ENCODE measurements at places on chromosomes 4 and X.
A peak's percentile ranks its signal among the peaks of the same experiment; 100 is the strongest.

GRCh38 chr4:154529728-154530519 is 20.3 kb downstream of the PLRG1 start:
- no peak for DNase-seq

DNA sequence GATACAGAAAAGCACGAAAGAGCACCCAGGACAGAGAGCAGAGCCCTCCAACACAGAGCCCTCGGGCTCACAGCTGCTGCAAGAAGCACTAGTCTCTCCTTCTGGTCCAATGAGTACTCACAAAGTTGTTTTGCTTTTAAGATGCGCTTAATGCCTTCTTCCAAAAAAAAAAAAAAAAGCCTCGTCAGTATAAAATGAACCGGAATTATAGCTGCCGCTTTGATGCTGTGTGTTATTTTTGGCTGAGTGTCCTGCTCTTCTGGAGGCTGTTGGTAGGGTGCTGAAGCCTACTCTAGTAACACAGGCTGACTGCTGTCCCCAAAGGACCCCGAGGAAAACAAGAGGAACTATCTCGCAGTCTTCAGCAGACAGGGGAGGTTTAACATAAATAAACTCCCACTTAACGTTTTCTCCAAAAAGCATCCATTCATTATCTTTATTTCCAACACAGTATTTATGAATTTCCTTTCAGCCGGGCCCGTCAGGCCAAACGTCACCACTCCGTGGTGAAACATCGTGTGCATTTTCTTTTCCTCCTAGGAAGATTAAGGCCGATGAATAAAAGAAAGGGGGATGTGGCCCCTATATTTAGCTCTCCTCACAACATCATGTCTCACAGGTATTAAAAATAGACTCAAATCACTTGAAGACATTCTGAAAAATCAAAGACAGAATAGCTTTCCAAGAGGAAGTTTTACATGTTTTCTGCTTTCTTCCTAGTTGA is 213.7 kb upstream of the PPARGC1A start:
- no peak for DNase-seq

DNA sequence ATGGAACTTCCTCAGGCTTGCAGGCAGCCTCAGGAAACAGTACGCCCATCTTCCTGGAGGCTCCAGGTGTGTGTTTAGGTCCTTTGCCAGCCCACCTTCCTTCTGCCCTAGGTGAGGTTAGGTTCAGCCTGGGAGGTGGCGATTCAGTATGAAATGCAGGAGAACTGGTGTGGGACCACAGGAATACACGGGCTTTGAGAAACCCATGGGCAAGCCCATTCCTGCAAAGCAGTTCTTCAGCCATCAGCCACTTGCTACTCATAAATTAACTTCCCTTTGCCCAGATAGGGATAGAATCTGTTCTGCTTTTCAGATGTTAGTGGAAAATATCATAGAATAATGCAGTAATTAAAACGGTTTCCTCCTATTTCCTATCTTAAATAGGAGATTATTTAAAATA is 32.2 kb downstream of the TBC1D14 start:
- DNase-seq = no peak

DNA sequence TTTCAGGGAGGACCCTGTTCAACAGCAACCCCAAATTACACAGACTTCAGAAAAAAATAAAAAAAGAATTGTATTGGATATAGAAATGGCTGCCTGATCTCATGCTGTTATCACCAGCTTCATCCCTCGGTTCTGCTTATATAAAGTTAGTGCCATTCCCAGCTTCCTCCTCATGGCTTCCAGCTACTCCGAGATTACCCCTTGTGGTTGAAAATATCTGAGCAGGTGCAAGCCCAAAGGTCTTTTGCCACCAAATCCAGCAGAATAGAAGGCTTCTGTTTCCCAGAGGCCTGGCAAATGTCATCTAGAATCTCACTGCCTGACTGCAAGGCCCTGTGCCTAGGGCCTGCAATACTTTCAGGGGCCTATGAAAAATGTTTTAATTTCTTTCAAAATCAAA is 13.8 kb upstream of the HPGDS start:
- DNase-seq = no peak

GRCh38 chrX:133389975-133390374 is 25.3 kb downstream of the GPC4 start:
- no peak for DNase-seq

DNA sequence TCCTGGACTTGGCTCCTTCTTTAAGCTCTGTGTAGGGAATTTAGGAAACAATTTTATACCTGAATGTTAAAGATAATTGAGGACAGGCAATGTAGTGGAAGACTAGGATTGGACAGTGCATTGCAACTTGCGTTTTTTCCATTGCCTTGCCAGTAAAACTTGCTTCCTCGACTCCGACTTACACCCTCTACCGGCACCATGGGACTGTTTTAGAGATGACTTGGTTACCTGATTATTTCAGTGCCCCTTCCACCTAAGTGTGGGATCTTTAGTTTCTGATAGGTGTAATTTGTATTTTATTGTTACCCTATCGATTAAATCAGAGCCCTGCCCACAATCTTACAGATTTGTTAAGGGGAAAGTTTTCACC is 1.2 kb downstream of the PRPS1 start:
- DNase-seq = no peak

GRCh38 chrX:109880629-109881028 is 122.3 kb upstream of the TMEM164 start:
- no peak for DNase-seq

DNA sequence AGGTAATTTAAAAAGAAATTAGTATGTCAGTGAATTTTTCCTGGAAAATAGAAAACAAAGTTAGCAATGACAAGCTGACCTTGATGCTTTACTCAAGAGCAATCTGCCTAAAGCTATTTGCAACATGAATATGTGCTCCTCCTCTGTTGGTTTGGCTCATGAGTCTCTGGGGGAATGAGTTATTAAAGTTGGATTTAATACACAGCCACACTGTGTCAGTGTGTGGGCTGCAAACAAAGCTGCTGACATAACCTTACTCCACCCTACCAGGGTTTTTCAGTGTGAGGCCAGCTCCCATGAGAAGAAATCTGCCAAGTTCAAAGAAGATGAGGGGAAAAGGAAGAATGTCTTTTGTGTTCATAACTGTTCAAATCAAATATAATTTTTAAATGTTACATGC is 280.5 kb downstream of the TLL1 start:
- DNase-seq = peak; percentile 16

- no peak for DNase-seq
These were observed 3.1 kb upstream of the MSMO1 start for GRCh38 chr4:165324236-165324917.

DNA sequence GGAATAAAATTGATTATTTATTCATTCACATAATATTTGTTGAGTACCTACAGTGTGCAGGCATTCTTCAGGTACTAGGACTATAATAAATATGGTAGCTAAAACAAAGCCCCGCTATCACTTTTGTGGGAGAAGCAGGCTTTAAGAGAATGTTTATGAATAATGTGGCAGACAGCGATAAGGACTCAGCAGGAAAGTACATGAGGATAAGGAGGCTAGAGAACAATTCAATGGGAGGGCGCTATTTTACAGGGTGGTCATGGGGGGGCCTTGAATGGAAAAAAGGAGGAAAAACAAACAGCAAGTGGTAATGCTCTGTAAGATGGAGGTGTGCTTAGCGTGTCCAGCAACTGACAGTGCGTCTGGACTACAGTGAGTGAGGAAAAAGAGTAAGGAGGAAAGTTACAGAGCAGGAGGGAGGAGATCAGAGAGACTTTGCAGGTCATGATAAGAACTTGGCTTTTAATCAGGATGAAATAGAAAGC is 264.2 kb upstream of the ETNPPL start:
- DNase-seq = no peak

DNA sequence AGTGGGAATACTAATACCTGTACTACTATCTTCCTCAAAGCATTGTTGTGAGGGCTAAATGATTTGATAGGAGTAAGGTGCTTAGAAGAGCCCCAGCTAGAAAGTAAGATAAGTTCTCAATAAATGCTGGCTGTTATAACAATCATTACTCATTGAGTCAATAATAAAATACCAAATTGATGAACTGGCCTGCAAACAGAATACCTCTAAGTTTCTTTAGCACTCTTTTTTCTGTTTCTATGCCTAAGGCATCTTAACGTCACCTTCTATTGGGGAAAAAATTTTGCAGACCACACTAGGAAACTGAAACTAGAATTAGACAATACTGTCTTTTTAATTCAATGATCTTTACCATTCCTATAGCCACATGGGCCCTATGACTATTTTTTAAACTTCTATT is 1.2 kb downstream of the CLTRN start:
- no peak for DNase-seq

DNA sequence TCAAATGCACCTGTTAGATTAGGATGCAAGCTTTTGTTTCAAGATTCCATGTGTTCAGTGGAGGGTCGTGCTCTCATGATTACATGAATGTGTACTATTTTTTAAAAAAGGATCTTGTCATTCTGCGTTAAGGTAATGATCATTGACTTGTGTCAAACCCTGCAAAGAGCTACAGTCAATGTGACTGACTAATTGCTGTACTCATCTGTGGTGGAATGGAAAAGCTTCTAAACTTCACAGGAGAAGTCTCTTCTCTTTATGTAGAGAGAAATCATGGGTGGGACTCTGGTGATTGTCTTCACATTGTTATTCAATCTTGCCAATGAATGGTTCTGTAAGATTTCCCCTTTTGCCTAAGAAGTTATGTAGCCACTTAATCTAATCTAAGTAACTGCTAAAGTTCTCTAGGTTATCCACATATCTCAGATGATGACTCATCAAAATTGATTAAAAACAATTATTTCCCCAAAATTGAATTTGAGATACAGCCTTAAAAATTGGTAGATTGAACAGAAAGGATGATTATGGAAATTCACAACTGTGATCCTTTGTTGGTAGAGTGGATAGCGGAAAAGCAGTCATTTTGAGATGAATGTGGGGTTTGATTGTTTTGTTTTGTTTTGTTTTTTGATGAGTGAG is 6.7 kb downstream of the MAGEE1 start:
- no peak for DNase-seq

DNA sequence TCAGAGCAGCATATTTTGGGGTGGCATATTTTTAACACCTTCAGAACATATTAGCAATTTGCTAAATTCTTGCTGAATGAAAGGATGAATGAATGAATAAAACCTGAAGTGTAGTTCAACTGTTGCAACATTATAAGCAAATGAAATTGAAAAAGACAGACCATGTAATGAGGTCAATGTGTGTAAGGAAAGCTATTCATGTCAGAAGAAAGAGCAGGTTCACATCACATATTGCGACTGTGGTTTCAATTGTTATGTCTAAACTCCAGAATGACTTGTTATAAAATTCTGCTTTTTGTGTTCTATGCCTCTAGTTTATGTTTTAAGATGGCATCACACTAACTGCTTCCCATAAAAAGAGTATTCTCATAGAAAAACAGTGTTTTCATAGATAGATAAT is 32.9 kb upstream of the DSPP start:
- no peak for DNase-seq

- no peak for DNase-seq
These were observed 119.0 kb upstream of the MID1 start for GRCh38 chrX:10739426-10739825.

DNA sequence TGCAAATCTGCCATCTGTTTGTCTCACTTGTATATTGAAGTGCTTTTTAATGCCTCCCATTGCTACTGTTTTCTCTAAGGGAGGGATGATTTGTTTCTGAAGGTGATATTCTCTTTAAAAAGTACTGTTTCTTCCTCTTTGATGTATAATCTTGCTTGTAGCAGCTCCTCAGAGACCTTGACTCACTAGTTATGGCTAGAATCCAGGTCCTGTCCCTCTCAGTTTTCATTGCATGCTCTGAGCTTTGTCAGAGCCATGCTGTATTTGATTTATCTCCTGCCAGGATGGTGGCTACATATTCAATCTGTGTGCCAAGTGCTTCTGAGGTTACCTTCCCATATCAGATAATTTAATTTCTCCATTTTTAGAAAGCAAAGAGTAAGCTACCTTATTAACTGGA is 56.0 kb downstream of the GLUD2 start:
- DNase-seq = no peak

DNA sequence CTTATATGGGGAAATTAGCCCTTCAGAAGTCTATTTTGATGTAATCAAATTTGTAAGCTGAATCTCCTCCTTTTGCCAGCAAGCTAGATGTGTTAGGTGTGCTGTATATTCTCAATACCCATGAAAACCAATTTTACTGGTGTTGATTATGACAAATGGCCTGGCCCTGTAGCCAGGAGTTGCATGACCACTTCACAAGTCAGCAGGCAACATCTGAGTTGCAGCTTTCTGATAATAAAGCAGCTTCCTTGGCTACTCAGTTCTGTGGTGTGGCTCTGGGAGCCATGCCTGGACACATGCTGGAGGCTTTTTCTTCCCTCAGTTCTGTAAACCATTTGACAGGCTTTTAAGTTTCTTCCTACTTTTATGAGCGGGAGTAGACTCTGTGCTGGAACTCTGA is 154.1 kb upstream of the CXCL13 start:
- no peak for DNase-seq

- no peak for DNase-seq
These were observed 1224.5 kb downstream of the PCDH18 start for GRCh38 chr4:136307765-136308164.

GRCh38 chr4:2849267-2850152 is 5.9 kb downstream of the ADD1 start:
- no peak for DNase-seq

DNA sequence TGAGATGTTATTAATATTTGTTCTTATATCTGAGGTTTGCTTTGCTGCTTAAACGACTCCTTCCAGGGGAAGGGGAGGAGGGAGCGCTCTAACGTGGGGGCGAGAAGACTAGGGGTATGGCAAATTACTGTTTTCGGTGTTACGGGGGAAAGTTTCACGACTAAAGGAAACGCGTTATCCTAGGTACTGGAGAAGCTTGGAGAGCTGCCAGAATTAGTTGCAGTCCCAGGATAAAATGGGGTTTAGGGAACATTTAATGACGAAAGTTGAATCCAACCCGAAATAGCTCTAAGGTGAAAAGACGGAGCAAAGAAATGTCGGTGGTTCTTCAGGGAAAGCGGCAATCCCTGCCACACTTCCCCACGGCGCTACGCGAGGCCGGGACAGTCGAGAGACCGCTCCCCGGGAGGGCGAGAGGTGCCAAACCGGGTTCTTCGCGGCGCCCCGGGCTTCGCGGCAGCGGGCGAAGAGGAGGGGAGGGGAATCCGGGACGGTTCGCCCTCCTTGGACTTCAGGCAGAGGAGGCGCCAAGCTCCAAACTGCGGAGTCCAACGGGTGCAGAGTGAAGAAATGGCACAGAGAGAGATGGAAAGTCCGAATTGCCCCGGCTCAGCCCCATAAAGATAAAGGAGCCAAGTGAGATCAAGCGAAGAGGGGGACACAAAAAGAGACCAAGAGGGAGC is 724 bp downstream of the THOC2 start:
- DNase-seq = peak; percentile 13

DNA sequence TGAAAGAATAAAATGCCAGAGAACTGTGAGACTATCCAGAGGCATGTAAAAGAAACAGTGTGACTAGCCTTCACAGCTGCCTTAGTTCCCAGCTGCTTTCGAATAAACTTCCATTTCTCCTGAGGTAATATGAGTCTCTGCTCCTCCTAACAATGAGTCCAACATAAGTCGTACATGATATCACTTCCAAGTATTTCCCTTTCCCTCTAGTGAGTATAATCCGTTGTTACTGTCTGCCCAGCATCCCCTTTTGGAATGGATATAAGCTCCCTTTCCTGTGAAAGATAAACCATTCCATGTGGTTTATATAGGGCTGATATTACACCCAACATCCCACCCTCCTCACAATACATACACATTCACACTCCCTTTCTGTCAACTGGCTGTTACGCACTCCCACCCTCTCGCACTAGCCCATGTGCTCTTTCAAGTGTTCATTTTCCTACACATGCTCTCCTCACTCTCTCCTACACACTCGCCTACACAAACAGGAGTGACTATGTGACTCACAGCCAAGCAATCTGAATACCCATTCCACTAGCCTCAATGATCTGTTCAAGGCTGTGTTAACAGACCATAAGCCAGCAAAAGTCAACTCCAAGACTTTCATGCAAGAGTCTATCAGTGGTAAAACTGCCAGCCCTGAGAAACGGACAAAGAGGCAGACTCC is 5.0 kb downstream of the NAF1 start:
- DNase-seq = no peak

Measured in NCI-H526 (cell line).